ENCODE measurements at places on chromosomes 2 and 18. TPM values are rescaled to one million over a fixed set of nuclear protein-coding genes. Genes with fewer than 3 reads are reported as not detected.

The MC5R gene
- not detected for polyA plus RNA-seq

The FAM117B gene
- polyA plus RNA-seq: 4.5 TPM

The ITGA4 gene
- 5.2 TPM for polyA plus RNA-seq

The PLCL1 gene
- 6.0 TPM for polyA plus RNA-seq

The UPP2 gene
- polyA plus RNA-seq: not detected
